ENCODE measurements at places on chromosomes 3 and 15. TPM values are rescaled to one million over a fixed set of nuclear protein-coding genes. Genes with fewer than 3 reads are reported as not detected.
A peak's percentile ranks its signal among the peaks of the same experiment; 100 is the strongest.

DNA sequence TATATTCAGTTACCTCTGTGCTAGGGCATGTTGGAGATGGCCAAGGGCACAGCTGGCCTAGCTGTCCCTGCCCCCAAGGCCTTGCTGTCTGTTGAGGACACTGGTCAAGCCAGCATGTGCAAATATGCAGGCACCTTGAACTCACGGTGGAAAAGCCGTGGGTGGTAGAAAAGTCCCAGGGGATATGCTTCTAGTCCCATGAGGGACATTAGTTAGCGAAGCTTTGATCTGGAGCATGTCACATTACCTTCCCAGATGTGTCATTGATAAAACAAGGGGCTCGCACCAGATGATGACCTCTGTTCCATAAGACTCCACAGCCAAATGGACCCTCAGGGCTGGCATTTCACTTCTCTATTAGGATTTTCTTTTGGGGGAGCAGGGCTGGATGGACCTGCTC lies 14.2 kb upstream of the TMEM158 start:
- H3K4me1 ChIP-seq = no peaks in the 10 kb centered on the region
- no peaks in the 10 kb centered on the region for H3K36me3 ChIP-seq
- no peaks in the 10 kb centered on the region for H3K27me3 ChIP-seq
- H3K27ac ChIP-seq = no peak overlapping the region

- H3K4me3 ChIP-seq = no peak overlapping the region
- H3K27me3 ChIP-seq = no peaks in the 10 kb centered on the region
- H3K27ac ChIP-seq = no peak overlapping the region
- H3K4me1 ChIP-seq = no peaks in the 10 kb centered on the region
- DNase-seq = no peak
- no peaks in the 10 kb centered on the region for H3K36me3 ChIP-seq
Observed at GRCh38 chr15:62506217-62506805, 341.2 kb upstream of the C2CD4B start.

- H3K36me3 ChIP-seq = no peaks in the 10 kb centered on the region
- no peak for DNase-seq
- H3K4me1 ChIP-seq = peaks cover 65% of the 10 kb centered on the region
- H3K27me3 ChIP-seq = no peaks in the 10 kb centered on the region
Observed at GRCh38 chr3:16514021-16514700, 662 bp upstream of the RFTN1 start.

DNA sequence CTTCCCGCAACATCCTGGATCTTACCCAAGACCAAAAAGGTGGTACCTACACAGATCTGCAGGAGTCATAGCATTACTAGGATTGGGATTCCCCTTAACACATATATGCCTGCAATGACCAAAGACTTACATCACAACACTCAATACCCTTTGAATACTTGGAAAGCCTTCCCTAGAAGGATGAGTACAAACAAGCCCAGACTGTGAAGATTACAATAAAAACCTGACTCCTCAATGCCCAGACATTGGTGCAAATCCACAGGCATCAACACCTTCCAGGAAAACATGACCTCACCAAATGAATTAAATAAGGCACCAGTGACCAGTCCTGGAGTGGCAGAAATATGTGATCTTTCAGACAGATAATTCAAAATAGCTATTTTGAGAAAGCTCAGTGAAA lies 326.8 kb downstream of the TBL1XR1 start:
- H3K27ac ChIP-seq = no peak overlapping the region
- H3K27me3 ChIP-seq = no peaks in the 10 kb centered on the region
- DNase-seq = no peak
- H3K4me1 ChIP-seq = peaks cover 5% of the 10 kb centered on the region
- no peaks in the 10 kb centered on the region for H3K36me3 ChIP-seq

CKMT1B gene
- not detected for total RNA-seq

- no peaks in the 10 kb centered on the region for H3K27me3 ChIP-seq
- no peak for DNase-seq
- H3K4me3 ChIP-seq = no peak overlapping the region
- no peak overlapping the region for H3K27ac ChIP-seq
- H3K4me1 ChIP-seq = no peaks in the 10 kb centered on the region
- no peaks in the 10 kb centered on the region for H3K36me3 ChIP-seq
Observed at GRCh38 chr3:126930936-126931600, 51.8 kb upstream of the PLXNA1 start.

- H3K4me1 ChIP-seq = peaks cover 3% of the 10 kb centered on the region
- no peak overlapping the region for H3K27ac ChIP-seq
- H3K36me3 ChIP-seq = no peaks in the 10 kb centered on the region
- H3K4me3 ChIP-seq = no peak overlapping the region
- no peak for DNase-seq
- no peaks in the 10 kb centered on the region for H3K27me3 ChIP-seq
Observed at GRCh38 chr3:49792371-49793150, 6.2 kb upstream of the IP6K1 start.

- no peak overlapping the region for H3K27ac ChIP-seq
- no peaks in the 10 kb centered on the region for H3K4me1 ChIP-seq
- DNase-seq = no peak
- no peaks in the 10 kb centered on the region for H3K27me3 ChIP-seq
Observed at GRCh38 chr3:60990442-60990730, 260.9 kb downstream of the FHIT start.

- no peak overlapping the region for H3K4me3 ChIP-seq
- no peak overlapping the region for H3K27ac ChIP-seq
- no peaks in the 10 kb centered on the region for H3K4me1 ChIP-seq
- H3K36me3 ChIP-seq = peaks cover 41% of the 10 kb centered on the region
- no peak for DNase-seq
Observed at GRCh38 chr3:195886181-195887141, 21.9 kb downstream of the TNK2 start.

DNA sequence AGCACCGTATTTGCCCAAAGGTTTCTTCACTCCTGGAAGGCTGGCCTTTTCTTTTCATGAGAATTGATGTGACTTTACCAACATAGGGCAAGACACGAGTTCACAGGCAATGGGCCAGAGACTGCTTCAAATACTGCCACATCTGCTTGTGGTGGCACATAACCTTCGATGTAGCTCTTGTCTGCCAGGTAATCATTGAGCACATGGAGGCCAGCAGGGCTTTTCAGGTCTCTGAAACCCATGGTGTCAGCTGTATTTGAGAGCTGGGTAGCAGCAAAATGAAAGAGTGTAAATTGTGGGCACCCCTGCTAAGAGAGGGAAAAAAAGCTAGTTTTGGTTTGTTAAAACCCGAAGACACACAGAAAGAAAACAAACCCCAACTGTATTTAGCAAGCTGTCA lies 200.7 kb downstream of the NAALADL2 start:
- no peak overlapping the region for H3K27ac ChIP-seq
- no peak for DNase-seq
- no peaks in the 10 kb centered on the region for H3K27me3 ChIP-seq
- H3K36me3 ChIP-seq = no peaks in the 10 kb centered on the region

- peak overlapping the region; percentile 99 for H3K27ac ChIP-seq
- peak overlapping the region; percentile 81 for H3K4me3 ChIP-seq
- H3K36me3 ChIP-seq = no peaks in the 10 kb centered on the region
- H3K4me1 ChIP-seq = peaks cover 12% of the 10 kb centered on the region
Observed at GRCh38 chr3:154324919-154325318, 632 bp upstream of the DHX36 start.

GRCh38 chr15:98611808-98612207 lies 36.5 kb upstream of the IGF1R start:
- no peak for DNase-seq
- H3K4me3 ChIP-seq = no peak overlapping the region

DNA sequence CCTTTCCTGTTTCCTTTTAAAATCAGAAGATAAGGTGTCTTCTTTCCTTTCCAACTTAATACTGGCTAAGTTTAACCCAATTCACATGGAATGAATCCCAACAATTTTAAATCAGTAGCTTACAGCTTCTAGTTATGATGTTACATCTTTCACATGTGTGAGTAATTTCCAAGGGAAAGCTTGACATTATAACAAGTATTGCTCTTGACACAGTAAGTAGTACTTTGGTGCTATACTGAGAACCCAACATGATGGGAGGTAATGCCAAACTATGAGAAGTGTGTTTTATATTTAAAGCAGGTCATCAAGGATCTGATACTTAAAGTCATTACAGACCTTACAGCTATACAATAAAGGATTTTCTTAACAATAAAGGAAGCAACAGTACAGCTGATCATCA lies 29.1 kb downstream of the RABL3 start:
- H3K4me1 ChIP-seq = no peaks in the 10 kb centered on the region
- H3K27ac ChIP-seq = no peak overlapping the region
- no peak overlapping the region for H3K4me3 ChIP-seq

DNA sequence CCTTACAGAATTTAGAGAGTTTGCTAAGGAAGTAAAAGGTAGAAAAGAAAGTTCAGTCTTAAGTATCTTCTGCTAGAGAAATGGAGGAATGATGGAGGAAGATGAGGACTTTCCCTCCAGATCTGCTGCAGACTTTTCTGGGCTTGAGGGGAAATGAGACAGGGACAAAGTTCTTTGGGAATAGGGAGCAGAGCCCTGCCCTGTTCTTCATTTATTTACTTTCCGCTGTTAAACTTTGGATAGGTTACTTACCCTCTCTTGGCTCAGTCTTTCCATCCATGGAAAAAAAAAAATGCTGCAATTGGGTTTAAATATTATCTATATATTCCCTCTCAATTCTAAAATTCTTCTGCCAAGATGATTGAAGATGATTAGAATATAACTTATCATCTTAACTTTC lies 202.9 kb downstream of the TBL1XR1 start:
- no peak overlapping the region for H3K27ac ChIP-seq
- H3K27me3 ChIP-seq = no peaks in the 10 kb centered on the region
- H3K36me3 ChIP-seq = no peaks in the 10 kb centered on the region
- no peak overlapping the region for H3K4me3 ChIP-seq

DNA sequence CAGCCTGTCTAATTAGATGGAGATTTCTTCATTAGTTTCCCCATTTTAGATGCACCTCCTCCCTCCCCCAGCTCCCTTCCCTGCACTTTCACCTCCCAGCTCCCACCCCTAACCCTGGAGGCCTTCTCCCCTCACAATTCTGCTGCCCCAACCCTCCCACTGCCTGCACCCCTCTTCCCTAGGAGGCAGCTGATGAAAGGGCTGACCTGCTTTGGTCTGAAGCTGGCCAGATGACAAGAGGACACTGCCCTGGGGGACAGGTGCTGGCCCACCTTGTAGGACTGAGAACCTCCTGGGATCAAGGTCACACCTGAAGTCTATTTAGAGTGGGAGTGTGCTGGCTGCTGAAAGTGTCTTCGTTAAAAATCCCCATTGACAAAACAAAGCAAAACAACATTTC lies 259.4 kb downstream of the TLE3 start:
- no peaks in the 10 kb centered on the region for H3K36me3 ChIP-seq
- DNase-seq = no peak
- H3K4me3 ChIP-seq = no peak overlapping the region
- H3K4me1 ChIP-seq = no peaks in the 10 kb centered on the region
- no peak overlapping the region for H3K27ac ChIP-seq

DNA sequence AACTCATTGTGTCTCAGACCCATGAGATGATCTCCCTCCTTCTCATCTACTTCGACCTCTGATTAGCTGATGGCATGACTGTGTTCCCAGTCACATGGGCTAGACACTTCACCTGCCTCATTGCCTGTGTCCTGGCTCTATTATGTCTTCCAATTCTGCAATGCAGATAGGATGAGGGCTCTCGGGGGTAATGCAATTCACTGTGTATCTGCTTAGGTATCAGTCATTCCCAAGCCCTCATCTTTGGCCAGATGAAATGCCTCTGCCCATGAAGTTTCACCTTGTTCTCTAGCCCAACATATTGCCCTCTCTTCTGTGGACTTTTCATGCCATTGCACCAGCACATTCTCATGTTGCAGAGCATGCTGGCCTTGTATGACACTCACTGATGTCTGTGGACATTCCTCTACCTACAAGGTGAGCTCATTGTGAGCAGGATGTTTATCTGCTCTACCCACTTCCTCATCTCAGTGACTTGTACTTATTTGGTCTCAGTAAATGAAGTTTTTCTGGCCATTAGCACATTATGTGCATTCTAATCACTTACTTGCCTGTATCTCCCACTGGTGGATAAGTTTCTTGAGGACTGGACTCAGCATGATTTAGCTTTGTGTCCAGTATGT lies 32.3 kb downstream of the MOBP start:
- no peak overlapping the region for H3K27ac ChIP-seq
- H3K4me3 ChIP-seq = no peak overlapping the region
- DNase-seq = no peak
